ENCODE measurements at places on chromosomes 11 and 22.

- ATAC-seq, result no peak
Observed at GRCh38 chr11:62201376-62201775, 7.1 kb upstream of the SCGB2A1 start.

DNA sequence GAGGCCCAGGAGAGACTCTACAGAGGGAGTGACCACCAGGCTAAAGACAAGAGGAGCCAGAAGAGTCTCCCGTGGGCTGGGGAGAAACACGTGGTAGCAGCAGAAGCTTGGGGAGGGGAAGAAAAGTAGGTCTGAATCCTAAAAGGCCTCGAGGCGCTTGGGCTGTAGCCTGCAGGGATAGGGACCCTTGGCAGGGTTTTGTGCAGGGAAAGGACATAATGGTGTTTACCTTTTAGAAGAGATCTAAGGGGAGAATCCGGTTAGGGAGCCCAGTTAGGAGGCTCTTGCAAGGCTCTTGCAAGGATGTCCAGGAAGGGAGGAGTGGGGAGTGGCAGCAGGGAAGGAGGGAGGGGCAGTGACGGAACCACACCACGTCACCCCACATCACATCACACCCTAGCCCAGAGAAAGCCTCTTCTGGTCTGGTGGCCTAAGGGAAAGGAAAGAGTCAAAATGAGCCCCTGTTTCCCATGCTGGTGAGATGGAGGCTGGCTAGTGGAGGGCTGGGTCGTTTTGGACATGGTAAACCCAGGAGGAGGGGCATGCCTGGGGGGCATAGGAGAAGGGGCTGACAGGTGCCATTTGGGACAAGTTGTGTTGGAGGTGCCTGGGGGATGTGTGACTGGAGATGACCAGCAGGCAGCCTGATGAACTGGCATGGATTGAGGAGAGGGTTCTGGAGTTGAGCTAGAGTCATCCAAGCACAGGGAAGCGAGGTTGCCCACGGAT, 6.2 kb upstream of the FAM83F start:
- ATAC-seq, result no peak

- ATAC-seq, result no peak
Observed at GRCh38 chr11:73389916-73390315, 13.7 kb downstream of the RELT start.

- no peak for ATAC-seq
Observed at GRCh38 chr11:125517116-125517770, 21.2 kb upstream of the FEZ1 start.

- ATAC-seq, result no peak
Observed at GRCh38 chr11:32899438-32899837, 6.8 kb downstream of the QSER1 start.

DNA sequence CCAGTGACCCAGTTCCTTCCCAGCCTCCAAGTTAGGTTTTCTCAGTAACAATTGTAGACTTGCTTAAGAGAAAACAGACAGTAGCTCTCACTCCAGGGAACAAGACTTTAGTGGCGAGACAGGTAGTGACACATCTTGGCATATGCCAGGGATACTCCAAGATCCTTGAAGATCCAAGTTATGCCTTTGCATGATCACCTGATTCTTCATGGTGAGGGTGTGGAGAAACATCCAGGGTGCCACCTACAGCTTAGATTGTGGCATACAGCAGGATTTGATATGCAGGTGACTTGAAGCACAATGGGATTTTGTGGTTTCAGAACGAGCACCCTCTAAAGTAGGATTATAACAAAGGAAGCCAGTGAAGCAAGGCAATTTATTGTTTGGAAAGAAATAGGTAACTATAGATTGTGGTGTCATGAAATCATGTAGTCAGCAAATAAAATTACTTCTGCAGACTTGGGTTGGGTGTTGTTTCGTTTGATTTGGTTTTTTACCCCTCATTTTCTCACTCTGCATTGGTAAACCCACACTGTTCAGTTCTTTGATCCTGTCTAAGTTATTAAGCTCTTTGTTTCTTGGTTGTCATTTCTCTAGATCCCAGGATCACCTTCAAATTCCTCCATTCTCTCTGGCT, 9.2 kb downstream of the POU2AF3 start:
- ATAC-seq, result no peak

DNA sequence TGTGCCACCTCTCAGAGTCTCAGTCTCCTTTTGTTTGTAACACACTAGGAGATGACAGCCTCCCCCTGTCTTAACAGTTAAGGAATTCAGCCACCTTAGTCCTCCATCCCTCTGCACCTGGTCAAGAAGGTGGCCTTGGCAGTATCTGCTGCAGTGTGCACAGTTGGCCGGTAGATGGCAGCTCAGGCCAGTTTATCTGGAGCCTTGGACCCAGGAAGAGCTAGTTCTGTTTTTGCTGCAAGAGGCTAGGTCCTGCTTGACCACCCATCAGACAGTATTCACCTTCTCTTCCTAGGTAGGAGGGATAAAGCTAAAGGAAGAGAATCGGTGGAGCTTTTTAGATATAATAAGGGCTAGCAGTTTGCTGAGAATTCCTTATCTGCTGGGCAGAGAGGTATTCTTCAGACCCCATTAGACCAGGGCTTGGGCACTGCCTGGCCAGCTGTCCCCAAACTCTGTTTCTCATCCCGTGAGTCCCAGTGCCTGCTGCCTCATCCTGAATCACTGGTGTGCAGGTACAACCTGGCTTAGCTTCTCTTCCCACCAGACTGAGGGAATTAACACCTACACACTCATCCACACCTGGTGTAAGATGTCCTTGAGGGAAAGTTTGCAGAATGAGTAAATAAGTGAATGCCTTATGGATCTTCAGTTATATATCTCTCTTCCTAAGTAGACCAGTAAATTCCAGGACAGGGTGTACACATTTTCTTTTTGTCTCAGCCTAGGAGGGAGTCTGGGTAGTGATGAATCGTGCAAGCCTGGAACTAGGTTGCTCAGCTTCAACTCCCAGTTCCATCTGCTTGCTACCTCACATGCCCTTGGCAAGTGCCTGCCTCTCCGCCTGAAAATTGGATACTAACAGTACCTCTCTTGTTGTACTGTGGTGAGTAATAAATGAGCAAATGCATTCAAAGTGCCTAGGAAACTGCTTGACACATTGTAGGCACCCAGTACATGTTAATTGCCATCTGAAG, 70.8 kb upstream of the NARS2 start:
- peak; percentile 91 for ATAC-seq

DNA sequence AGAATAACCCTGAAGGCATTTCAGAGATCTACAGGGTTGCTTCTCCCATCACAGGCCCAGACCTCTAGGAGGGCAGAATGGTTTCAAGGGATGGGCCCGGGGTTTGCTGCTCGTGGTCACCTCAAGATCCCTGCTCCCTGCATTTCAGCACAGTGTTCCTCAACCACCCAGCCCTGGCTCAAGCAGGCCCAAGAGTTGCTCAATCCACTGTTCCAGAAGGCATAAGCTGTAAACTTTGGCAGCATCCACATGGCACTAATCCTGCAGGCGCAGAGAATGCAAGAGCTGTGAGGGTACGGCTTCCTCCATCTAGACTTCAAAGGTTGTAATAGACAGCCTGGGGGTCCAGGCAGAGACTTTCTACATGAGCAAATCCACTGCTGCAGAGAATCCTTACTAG, 225.0 kb upstream of the UBASH3B start:
- no peak for ATAC-seq

DNA sequence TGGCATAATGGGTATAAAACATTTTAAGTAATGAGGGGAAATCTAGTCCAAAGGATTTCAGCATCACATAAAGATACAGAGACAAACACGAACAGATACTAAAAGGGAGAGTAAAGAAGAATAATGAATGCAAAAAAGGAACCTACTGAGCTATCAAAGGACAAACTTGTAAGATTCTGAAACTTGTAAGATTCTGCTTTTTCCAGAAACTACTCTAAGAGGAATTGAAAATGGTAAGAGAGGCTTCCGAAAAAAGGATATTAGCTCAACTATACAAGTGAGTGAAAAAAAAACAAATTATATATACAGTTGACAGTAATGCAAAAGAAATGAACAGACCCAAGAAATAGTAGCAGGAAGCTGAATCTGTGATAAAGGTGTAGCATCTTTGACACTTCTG, 37.7 kb downstream of the POLD3 start:
- no peak for ATAC-seq

Measured in SK-N-SH treated with all-trans-retinoic acid at 6 μM for 48 hours (cell line).